Fibroblast of skin of right quadriceps (primary cell): ENCODE measurements at places on chromosomes 13 and 19.
A peak's percentile ranks its signal among the peaks of the same experiment; 100 is the strongest.

DNA sequence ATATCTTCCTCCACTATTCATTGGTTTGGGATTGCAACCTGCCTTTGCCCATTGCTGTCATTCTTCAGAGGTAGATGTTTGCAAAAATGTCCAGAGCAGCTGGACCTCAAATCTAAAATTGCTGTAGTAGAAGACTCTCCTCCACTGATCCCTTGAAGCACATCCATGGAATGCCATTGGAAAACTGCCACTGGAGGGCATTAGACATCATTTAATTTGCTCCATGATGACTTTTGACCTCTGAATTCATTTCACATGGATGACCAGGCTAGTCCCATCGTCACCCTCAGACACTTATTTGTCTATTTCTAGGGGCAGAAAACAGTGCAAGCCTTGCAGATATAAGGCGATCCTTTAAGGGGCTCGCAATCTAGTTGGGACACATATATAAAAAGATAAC lies 33.9 kb upstream of the FLT1 start:
- DNase-seq: no peak

DNA sequence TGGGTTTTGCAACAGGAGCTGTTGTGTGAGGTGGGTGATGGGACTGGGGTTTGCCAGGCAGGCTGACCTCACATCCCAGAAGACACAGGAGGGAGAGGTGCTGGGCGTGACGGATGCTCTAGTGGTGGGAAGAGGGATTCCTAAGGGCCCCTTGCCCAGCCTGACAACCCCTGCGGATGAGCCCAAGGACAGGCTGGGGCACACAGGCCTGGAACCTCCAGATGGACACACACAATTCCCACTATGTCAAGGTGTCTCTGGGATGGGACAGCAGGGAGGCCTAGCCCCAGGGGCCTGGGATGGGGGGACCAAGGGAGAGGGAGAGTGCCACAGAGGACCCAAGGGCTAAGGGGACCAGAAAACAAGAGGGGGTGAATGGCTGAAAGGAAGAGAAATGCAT lies 191.5 kb downstream of the ZNF536 start:
- no peak for DNase-seq

DNA sequence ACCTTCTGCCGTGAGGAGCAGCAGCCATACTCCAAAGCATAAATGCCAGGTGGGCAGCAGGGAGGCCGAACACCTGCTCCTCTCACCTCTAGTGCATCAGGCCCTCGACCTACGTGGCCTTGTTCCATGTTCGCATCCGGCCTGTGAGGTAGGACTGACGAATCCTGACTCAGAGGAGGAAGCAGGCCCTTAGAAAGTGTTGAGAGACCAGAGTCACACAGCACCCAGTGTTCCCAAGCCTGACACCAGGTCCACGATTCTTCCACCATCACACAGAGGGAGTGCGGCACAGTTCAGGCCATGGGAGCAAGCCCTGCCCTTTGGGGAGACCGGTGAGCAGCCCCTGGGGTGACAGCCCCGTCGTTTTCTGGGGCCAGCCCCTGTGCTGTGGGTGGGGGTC lies 14.7 kb downstream of the ATP12A start:
- no peak for DNase-seq

DNA sequence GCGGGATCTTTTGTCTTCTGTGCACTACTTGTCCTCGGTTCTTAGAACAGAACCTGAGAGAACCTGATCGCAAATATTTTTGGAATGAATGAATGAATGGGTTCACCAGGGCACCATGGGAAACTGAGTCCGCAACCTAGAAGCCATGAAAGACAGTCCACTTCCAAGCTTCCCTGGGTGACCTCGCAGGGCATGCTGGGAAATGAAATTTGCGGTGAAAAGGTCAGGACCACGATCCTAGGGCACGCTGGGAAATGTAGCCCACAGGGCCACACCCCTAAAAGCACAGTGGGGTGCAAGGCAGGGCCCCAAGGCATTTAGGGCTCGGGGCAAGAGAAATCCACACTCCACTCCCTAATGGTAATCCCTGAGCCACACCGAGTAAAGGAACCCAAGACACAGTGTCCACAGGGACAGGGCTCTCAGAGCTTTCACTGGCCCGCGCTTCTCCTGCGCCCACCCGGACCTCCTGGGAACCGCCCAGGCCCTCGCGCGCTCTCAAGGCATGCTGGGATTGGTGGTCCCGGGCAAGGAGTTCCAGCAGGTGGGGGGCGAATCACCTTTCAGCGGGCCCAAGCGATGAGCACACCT lies 1.1 kb upstream of the PPP1R12C start:
- peak; percentile 30 for DNase-seq

- DNase-seq: peak; percentile 34
These were observed 85.2 kb downstream of the EDNRB start for GRCh38 chr13:77833331-77833863.

- no peak for DNase-seq
These were observed 25.9 kb downstream of the ACSBG2 start for GRCh38 chr19:6161271-6161850.

GRCh38 chr19:18645035-18645511 lies 8.2 kb downstream of the KLHL26 start:
- no peak for DNase-seq

GRCh38 chr19:5694956-5695648 lies 5.0 kb downstream of the RPL36 start:
- DNase-seq: no peak

DNA sequence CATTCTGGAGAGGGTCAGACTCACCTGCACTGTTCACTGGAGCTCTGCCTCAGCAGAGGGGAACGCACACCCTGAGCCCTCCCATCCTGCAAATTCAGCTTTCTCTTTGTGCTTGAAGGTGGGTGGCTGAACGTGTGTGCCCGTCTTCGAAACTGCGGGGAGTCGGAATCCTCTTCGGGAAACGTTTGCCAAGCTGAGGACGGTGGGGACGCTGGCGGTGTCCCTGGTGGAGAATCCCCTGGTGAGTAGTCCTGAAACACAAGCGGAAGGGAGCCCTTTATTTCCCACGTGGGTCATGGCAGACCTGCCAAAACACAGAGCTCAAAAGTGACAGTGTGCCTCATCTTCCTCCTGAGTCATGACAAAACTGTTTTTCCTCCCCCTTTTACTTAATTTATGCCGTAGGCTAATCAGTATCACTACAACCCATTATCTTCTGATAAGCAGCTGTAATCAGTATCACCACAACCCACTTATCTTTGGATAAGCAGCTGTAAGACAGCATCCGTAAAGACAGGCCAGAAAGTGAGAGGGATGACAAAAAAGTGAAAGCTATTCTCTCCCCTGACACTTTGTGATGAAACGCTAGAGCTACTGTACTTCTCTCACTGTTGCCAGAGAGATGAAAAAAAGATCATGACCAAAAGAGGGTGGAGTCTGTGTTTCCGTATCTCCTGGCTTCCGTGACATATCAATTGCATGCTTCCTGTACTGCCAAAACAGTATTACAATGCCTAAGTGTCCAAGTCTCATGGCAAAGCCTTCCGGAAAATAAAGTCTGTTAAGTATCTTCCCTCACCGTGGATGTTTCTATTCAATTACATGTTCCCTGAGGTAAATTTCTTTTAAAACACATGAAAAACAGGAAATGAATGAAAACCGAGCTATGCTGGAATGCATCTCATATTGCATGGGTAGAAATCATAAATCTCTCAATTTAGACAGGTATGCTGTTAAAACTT lies 155.5 kb downstream of the TBC1D4 start:
- peak; percentile 53 for DNase-seq

DNA sequence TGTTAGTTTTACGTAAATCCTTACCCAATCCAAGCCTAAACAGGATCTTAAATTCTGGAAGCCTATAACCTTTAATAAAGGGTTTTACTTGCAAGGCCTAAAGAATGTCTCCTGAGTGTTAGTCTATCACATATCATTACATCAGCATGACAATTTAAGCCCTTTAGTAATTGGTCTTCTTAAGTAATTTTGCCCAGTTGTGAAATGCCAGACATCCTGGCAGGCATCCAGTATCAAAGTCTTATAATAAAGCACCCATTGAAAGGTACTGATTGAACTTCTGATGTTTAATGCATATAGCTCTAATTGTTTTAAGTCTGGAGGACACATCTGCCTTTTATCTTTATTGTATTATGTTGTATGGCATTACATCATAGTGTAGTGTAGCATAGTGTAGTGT lies 1078.9 kb downstream of the SLITRK1 start:
- peak; percentile 14 for DNase-seq

DNA sequence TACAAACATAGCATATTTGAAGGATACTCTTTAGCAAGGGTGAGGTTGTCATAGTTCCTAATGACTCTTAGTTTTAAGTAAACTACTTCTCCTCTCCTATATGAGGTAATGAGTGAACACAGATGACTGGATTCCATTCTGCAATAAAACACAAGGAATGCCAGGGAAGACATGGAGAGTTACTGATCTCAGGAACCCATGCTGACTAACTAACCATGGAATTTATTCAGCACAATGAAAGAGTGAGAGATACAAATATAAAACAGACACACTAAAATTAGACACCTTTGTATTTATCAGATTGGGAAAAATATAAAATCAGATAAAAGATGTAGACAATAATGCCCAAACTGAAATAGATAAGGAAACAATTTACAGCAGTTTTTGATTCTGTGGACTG lies 1525.9 kb upstream of the SLC10A2 start:
- DNase-seq: peak; percentile 86

GRCh38 chr13:31476753-31477152 lies 262.6 kb upstream of the RXFP2 start:
- DNase-seq: peak; percentile 15

DNA sequence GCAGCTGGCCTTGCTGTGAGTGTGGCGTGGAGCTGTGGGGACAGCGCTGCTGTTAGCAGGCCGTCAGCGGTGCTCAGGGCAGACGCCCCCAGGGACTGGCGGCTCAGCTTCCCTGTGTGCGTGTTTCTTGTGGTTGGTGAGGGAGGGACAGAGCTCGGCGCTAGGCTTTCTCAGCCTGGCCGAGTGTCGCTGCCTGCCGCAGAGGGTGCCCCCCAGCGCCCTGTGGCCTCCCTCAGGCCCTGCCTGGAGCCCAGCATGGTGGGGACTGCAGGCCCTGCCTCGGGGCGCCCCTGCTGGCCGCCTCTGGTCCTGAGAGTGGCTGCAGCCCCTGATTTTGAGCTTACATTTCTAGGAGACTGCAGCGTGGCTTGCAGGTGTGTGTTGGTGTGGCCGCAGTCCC lies 35.5 kb downstream of the DOT1L start:
- DNase-seq: no peak

GRCh38 chr19:6047741-6048251 lies 62.5 kb downstream of the RFX2 start:
- peak; percentile 42 for DNase-seq

- DNase-seq: no peak
These were observed 29.2 kb upstream of the LAMP1 start for GRCh38 chr13:113267642-113268405.

GRCh38 chr13:67967031-67967430 lies 736.9 kb upstream of the PCDH9 start:
- peak; percentile 45 for DNase-seq

- DNase-seq: peak; percentile 11
These were observed 18.2 kb downstream of the ZNF121 start for GRCh38 chr19:9565900-9566705.

GRCh38 chr13:22883956-22884355 lies 296.8 kb upstream of the SGCG start:
- DNase-seq: no peak

- DNase-seq: peak; percentile 35
These were observed 9.7 kb upstream of the LENG8 start for GRCh38 chr19:54439174-54439851.

DNA sequence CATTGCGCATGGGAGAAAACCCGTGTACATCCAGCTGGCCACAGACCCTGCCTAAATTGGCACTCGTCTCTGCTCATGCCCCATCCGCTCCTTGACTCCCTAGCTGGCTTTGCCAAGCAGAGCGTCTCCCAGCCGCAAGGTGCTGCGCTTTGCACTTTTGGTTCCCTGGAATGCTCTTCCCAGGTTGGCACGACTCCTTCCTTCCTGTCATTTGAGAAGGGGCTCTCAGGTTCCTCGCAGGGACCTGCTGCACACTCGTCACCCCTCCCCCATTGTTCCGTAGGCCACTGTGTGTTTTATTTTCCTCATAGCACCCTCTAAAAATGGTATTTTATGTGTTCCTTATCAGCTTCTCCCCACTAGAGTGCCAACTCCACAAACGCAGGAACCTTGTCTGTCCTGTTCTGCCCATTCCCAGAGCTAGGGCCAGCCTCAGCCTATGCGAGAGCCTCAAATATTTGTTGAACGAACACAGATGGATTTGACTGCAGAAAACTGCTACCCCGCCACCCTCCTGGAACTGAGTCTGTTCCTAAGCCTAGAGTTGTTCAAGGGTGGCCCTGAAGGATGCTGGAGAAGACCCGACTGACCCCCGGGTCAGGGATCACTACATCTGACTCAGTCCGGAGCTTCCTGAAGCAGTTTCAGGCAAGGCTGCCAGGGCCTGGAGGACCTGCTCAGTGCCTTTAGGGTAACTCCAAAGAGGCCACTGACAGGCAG lies 8.4 kb upstream of the CEBPA start:
- no peak for DNase-seq

GRCh38 chr13:80094526-80094925 lies 246.4 kb downstream of the SPRY2 start:
- DNase-seq: no peak

GRCh38 chr13:112968910-112969691 lies at the start of gene MCF2L:
TSS of gene MCF2L (plus strand) at chr13:112969214. CDS start at chr13:112969380, 166 bp downstream.
- DNase-seq: peak; percentile 28

DNA sequence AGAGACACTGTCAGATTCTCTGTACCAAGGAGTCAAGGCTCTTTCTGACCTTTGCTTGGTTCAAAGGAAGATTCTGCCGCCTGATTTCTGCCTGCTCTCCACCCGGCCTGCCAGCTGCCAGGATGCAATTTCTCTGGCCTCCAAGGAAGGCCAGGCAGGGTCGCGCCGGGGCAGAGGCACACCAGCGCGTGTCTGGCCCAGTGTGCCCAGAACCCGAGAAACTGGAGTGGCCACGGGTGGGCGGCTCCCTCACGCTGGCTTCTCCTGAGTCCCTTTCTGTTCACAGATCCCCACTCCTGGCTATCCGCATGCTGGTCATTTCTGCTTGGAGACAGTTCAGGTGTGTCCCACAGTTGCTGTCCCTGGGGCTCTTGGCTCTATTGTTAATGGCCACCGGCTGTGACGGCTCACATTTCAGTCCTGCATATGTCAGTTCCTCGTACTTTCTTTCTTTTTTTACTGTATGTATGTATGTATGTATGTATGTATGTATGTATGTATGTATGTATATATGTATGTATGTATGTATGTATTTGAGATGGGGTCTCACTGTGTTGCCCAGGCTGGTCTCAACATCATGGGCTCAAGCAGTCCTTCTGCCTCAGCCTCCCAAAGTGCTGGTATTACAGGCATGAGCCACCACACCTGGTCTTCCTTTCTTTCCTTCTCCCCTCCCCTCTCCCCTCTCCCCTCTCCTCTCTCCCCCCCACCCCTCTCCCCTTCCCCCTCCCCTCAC lies 16.9 kb downstream of the TMPRSS9 start:
- DNase-seq: no peak

DNA sequence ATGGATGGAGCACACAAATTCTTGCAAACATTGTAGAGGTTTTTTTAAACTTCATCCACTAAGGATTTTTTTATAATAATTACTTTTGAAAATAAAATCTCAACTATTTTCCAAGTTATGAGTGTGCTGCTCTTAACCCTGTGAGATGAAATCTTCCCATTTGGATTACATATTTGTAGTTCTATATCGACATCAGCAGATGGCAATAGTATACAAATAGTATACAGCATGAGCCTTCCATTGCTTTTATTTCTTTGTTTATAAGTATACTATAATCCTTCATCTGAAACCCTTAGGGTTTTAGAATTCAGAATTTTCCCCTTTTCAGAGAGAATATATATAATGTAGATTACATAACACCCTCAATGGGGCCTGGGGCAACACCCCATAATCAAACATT lies 70.5 kb downstream of the GJA3 start:
- DNase-seq: no peak
